ENCODE measurements at places on chromosomes 5 and 9. TPM values are rescaled to one million over a fixed set of nuclear protein-coding genes. Genes with fewer than 3 reads are reported as not detected.

ANKDD1B gene
- 0.66 TPM for polyA plus RNA-seq

DNA sequence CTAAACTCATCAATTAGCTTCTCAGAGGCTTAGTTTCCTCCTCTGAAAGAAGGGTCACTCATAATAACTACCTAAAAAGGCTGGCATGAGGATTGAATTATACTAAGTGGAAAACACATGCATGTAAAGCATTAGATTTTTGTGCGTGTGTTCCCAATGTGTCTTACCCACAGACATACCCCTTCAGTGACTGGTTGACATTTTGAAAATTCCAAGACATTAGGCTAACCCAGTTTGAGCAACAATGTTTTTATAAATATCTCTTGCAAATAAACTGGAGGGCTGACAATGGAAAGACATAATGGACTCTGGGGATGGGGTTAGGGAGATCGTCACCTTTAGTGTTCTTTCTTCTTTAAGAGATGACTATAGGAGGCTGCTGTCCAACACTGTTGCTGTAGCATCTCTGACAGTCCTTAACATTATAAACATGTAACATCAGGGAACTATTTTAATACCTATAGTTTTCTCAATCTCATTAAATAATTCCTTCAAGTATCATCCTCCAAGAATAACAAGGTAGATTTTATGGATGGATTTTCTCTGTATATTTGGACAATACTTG is 24.3 kb downstream of the HMHB1 start:
- DNase-seq: no peak

ELAVL2 gene
- polyA plus RNA-seq: 0.02 TPM

GRCh38 chr9:107387409-107387808 is 102.2 kb downstream of the KLF4 start:
- no peak for DNase-seq

GRCh38 chr5:43514471-43514815 is 505 bp downstream of the C5orf34 start:
- DNase-seq: no peak

GRCh38 chr9:8643896-8644295 is 844.3 kb upstream of the DMAC1 start:
- DNase-seq: no peak

- DNase-seq: no peak
These were observed 35.0 kb downstream of the GLRA1 start for GRCh38 chr5:151889614-151890013.

FASTKD3 gene
- polyA plus RNA-seq: 8.4 TPM

GRCh38 chr5:168752012-168752411 is 172.8 kb upstream of the PANK3 start:
- no peak for DNase-seq

DNA sequence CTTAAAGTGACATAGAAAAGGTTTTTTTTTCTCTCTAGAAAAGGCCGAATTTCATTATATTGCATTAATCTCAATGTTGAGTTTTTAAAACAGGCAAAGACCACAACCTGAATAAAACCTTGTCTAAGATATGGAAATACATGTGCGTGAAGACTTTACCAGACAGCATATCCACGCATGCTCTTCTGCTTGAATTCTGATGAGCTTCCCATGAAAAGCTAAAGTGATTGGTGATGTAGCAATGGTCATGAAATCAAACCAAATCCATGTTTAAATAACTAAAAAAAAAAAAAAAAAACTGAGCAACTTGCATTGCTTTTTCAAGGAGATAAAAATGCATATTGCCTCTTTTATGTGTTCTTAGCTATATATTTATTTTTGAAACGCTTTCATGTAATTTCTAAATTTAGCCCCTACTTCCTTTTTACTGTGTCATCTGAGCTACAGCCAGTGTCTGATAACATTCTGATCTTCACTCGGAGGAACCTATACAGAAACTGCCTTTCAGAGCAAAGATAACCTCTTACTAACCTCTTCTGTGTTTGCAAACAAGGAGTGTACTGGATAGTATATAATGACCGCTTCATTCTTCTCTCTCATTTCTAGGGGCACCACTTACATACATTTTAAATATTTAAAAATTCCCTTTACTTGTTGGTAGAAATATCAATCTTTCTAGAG is 179.1 kb upstream of the GNA14 start:
- DNase-seq: no peak

Measured in pancreas (tissue), 10 donors.